Stimulated activated CD4-positive, alpha-beta T cell treated with anti-CD3 and anti-CD28 coated beads, Interleukin-15, amount 100 ng/mL, for 48 hours (primary cell): ENCODE measurements at places on chromosomes 3 and 15.

DNA sequence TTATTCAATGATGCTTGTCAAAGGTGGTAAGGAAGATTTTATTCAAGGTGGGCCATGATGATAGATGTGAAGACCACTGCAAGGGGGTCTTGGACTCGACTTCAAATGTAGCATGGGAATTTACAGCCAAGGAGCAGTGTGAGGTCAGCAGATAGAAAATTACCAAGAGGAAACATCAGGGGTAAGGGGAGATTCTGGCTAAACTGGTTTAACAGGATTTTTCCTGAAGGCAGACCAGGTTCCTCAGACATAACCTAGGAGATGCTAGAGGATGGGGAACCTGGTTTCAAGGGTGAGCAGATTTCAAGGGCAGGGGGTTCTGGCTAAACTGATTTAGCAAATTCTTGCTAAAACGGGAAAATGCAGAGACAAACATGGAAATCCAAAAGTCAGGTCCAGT lies 464.9 kb downstream of the TAFA4 start:
- no peak for DNase-seq

DNA sequence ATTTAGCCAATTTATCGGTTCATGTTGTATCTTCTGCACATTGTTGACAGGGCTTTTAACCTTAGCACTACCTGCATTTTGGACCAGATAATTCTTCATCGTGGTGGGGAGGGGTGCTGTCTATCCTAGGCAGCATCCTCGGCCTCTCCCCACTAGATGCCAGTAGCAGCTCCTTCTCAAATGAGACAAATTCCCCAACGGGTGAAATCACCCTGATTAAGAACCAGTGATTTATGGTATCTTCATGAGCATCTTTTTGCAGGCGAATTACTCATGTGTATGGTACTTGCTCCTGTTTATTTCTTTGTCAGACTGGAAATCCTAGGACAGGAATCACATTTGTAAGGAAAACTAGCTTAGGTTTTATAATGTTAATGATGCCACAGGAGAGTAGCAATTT lies 68.0 kb downstream of the C3orf70 start:
- no peak for DNase-seq

GRCh38 chr3:140360332-140360731 lies 317.5 kb upstream of the TRIM42 start:
- no peak for DNase-seq

- DNase-seq, result no peak
Measured at GRCh38 chr3:129224984-129225393, 24.4 kb upstream of the COPG1 start.

- DNase-seq, result no peak
Measured at GRCh38 chr3:138941259-138941885, 5.6 kb downstream of the FOXL2 start.

DNA sequence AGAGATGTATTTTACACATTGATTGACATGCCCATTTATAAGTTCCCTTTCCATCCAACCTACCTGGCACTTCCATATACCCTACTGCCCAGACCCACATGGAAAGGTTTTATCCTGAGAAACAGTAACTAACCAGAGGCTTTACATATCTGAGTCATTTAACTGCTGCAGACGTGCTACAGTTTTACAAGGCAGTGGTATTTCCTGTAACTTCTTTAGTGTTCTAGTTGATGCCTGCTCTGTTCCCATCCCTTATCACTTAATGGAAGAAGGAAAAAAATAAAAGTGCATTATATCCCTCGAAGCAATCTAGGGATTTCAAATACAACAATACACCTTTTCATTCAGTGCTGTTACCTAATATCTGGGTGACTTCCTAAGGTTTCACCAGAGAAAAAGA lies 107.1 kb downstream of the TMCO5A start:
- DNase-seq, result no peak

- DNase-seq, result no peak
Measured at GRCh38 chr15:74202452-74203401, at the start of gene STRA6. Gene STRA6 (minus strand): TSS chr15:74202787. CDS start chr15:74202267, 520 bp downstream.

DNA sequence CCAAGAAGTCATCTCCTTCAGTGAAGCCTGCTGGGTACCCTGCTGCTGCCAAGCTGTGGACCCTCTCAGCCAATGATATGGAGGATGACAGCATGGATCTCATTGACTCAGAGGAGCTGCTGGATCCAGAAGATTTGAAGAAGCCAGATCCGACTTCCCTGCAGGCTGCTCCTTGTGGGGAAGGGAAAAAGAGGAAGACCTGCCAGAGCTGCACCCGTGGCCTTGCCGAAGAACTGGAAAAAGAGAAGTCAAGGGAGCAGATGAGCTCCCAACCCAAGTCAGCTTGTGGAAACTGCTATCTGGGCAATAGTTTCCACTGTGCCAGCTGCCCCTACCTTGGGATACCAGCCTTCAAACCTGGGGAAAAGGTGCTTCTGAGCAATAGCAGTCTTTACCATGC lies 13.7 kb upstream of the ANP32A start:
- DNase-seq, result no peak

DNA sequence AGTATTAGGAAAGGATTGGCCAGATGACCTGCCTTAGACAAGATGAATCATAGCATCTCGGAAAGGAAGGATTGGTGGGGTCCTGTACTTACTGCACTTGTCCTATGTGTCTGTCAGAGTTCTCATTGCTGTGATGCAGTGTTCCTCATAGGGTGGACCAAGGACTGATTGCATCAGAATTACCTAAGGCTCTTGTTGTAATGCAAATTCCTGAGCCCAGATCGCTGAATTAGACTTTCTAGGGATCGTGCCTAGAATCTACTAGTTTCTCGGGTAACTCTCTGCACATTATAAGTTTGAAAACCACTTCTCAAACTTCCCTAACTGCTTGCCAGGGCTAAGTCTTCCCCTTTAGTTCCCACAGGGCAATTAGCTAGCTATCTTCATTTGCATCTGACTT lies 74.9 kb upstream of the SKOR1 start:
- DNase-seq, result no peak

GRCh38 chr3:102237838-102238237 lies 197.0 kb upstream of the ZPLD1 start:
- no peak for DNase-seq

DNA sequence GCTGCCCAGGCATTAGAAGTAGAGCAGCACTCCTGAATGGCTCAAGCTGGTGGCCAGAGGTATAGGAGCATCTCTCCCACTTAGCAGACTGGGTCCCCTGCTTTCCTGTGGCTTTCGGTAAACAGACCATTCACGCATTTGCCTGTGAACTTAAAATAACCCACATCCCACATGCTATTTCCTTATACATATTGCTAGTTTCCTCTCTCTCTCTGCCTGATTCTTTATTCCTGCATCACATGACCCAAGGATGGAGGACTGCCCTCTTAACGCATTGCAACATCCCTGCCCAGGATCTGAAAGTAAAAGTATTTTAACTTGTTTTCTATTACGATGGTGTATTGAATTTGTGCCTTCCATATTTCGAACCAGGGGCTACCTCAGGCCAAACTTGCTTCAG lies 43.4 kb upstream of the NLGN1 start:
- no peak for DNase-seq

DNA sequence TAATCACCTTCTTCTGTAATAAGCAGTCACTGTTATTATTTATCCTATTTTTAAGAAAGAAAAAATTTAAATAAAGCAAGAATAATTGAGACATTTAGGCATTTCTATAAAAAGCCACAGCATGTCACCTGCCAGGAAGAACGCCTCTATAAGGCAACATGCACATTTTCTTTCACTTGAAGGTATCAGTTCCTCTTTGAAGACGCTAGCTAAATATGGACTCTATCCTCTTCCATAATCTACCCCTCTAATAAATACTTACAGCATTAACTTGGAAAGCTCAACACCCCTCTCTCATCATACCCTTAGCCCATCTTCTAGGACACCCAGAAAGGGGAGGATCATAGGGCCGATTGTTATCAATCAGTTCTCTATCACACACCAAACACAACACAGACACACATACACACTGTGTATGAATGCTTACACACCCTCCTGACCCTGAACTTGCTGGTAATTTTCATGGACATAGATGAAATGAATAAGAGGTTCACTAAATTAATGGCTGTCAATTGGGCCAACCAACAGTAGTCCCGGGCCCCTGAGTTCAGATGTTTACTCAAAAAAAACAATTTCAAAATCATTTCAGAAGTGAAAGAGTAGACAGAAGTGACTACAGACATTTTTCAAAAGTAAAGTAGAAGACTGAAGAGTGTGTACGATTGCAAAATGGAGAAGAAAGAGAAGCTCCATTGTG lies 102.5 kb downstream of the ZMAT3 start:
- no peak for DNase-seq

GRCh38 chr15:51348688-51349087 lies 7.2 kb downstream of the GLDN start:
- no peak for DNase-seq

DNA sequence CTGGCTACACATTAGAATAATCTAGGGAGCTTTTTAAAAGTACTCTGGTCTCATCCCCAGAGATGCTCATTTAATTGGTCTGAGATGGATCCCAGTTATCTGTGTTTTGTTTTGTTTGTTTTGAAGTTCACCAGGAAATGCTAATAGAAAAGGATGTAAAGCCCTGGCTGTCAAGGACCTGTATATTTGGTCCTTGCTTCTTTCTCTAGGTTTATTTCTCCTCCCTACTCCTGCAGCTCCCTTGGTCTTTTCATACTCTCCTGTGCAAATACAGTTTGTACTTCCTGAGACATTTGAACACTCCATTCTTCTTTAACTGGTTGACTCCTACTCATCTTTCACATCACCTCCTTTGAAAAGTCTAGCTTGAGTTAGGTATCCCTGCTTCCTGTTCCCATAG lies 3.3 kb downstream of the PIK3CA start:
- DNase-seq, result no peak
